Stimulated activated CD8-positive, alpha-beta memory T cell treated with anti-CD3 and anti-CD28 coated beads, Interleukin-12 subunit alpha, Interleukin-12 subunit beta, amount 100 ng/mL, for 1 hour (primary cell): ENCODE measurements at places on chromosomes 2 and 18.

DNA sequence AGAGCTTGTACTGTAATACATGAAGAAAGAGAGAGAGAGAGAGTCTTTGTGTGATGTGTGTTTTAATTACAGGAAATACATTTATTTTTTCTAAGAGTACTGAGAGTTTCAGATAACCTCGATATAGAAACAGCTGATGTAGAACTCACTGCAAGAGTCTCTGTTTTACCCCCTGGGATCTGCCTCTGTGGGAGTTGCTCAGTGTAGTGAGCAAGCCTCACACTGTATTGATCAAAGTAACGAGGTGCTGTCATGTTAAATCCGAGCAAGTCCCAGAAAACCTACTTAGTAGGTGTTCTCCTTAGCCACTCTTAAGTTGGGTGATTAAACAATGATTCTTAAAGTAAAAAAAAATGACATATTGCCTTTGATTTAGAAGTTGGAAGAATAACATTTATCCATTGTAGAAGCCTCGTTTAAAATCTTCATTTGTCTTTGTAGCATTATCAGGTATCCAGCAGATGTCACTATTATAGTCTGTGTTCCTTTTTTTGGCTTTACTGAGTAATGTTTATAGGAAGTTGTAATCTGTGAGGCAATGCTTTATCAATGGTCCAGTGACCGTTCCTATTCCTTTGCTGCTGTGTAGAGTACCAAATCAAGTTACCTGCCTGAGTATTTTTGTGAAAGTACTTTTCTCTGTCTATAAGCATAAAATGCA, 219.0 kb downstream of the MYO3B start:
- DNase-seq = no peak

GRCh38 chr18:48727681-48728080, 188.8 kb downstream of the CTIF start:
- no peak for DNase-seq

DNA sequence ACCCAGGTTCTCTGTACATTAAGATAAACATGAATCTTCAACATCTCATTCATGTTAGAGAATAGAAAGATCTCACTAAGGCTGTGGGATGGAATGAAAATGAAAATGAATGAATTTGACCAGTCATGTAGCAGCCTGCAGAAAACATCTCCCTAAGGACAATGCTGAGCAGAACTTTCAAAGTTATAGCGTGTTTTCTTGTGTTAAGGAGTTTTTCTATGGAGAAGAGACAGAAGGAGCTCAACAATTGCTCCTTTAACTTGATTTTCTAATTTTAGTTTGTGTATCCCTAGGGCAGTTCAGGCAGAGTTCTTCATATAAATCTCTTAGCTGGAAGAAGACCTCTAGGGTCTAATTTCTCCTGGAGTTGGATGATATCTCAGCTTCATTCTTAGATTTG, 45.2 kb upstream of the PDCL3 start:
- DNase-seq = no peak

DNA sequence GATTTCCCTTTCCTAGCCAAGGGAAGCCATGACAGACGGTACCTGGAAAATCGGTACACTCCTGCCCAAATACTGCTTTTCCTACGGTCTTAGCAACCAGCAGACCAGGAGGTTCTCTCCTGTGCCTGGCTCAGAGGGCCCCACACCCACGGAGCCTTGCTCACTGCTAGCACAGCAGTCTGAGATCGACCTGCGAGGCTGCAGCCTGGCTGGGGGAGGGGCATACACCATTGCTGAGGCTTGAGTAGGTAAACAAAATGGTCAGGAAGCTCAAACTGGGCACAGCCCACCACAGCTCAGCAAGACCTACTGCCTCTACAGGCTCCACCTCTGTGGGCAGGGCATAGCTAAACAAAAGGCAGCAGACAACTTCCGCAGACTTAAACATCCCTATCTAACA, 6.8 kb upstream of the CD207 start:
- DNase-seq = no peak

DNA sequence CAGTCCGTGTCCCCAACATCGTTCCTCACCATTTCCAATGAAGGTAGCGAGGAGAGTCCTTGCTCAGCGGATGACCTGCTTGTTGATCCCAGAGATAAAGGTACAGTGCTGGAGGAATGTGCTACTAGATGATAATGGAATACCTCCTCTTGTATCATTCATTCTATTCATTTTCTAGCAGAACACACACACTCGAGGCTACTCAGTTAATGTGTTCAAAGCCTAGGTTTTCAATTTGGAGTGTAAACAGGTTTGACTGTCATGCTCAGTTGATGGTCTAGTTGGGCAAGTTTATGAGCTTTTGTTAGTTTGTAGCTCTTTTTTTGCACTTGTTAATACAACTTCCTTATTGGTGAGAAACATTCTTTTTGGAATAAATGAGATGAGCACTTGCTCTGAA, 114.2 kb downstream of the ICA1L start:
- DNase-seq = no peak

DNA sequence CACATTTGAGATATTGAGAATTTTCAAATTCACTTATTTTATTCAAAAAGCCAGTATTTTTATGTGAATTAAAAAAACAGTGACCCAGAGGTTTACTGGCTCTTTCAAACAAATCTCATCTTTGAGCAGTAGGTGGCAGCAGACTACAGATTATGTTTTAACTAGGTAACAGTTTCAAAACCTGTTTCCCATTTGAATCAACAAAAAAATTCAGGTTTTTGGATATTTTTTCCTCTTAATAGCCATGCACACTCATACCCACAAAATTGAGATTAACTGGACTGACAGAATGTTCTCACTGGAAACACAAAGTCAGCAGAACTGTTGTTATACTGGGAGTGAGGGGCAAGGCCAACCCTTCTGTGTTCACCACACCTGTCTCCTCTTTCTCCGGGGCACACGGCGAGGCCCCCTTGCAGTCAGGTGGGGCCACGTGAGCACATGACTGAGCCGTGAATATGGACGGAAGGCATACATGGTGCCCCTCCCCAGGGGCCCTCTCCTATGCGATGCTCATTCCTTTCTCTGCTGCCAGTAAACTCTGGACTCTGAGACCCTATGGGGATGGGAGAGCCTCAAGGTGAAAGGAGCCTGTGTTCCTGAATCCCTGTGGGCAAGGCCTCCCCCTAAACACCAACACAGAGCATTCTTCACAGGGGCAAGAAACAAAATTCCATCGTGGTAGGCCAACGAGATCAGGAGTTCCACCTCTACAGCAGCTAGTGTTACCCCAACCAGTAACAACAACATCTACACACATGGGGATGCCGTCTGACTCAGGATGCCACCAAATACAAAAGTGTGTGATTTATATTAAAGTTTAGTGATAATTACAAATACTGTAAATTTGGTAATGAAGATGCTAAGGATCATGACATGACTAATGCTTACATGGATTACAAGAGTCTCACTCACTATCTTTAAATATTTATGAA, 80.4 kb downstream of the LPIN2 start:
- peak; percentile 32 for DNase-seq

DNA sequence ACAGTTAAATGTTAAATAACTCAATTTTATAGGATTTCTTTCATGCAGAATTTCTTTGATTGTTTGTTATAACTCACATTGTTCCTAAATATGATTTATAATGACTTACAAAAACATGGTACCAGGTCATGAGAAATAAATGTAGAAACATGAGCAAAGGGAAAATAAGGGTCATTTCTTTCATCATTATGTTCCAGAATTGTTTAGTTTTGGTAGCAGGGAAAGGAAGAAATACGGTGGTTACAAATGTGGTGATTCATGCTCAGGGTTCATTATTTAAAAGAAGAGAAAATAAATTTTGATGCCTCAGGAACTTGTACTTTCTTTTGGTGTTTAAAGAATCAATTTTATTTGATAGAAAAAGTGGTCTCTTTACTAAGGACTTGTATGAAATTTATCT, 4.4 kb downstream of the LYPD6B start:
- no peak for DNase-seq

DNA sequence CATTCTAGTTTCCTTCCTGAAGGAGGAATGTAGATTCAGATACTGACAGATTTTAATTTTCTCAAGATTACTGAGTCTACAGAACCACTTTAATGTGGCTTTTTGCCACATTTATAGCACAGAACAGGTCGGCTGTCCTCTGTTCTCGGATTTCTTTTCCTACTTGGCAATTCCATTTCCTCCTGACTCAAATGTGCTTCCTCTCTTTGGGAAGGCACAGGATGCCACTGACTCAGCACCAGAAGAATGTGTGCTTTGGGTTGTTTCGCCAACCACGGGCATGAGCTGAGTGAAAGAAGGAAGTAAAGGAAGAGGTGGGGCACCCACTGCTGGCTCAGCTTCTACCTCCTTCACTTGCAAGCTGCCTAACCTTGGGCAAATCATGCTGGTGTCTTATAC, 970.6 kb upstream of the ACVR2A start:
- no peak for DNase-seq

GRCh38 chr2:19589791-19590190, 231.4 kb upstream of the OSR1 start:
- DNase-seq = no peak

- no peak for DNase-seq
These were observed 684.6 kb upstream of the FANCL start for GRCh38 chr2:58925676-58926081.

GRCh38 chr18:74699455-74699854, 101.8 kb downstream of the ZNF407 start:
- no peak for DNase-seq

DNA sequence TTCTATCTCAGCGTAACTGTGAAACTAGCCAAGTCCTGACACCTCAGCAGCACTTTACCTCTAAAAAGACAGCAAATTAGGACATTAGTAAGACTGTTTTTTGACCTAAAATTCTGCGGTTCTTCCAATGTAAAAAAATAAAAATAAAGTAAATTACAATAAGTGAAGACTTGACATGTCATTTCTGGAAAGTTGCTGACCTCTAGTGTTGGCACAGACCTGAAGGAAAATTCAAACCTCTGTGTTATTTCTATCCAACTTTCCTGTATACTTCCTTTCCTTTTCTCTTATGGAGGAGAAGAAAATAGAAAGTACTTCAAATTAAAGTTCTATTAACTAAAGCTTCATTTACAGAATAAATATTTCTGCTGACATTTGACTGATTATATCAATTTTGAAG, 110.6 kb downstream of the TMEM182 start:
- no peak for DNase-seq

GRCh38 chr2:120750488-120751210, 15.0 kb downstream of the GLI2 start:
- DNase-seq = no peak

GRCh38 chr18:907885-908757, 3.5 kb downstream of the ADCYAP1 start:
- no peak for DNase-seq

- DNase-seq = no peak
These were observed 446.4 kb upstream of the RAB12 start for GRCh38 chr18:8162802-8163201.

- no peak for DNase-seq
These were observed 108.6 kb upstream of the CNTNAP5 start for GRCh38 chr2:123916531-123916930.

- no peak for DNase-seq
These were observed 32.1 kb downstream of the CYTIP start for GRCh38 chr2:157411624-157412336.

DNA sequence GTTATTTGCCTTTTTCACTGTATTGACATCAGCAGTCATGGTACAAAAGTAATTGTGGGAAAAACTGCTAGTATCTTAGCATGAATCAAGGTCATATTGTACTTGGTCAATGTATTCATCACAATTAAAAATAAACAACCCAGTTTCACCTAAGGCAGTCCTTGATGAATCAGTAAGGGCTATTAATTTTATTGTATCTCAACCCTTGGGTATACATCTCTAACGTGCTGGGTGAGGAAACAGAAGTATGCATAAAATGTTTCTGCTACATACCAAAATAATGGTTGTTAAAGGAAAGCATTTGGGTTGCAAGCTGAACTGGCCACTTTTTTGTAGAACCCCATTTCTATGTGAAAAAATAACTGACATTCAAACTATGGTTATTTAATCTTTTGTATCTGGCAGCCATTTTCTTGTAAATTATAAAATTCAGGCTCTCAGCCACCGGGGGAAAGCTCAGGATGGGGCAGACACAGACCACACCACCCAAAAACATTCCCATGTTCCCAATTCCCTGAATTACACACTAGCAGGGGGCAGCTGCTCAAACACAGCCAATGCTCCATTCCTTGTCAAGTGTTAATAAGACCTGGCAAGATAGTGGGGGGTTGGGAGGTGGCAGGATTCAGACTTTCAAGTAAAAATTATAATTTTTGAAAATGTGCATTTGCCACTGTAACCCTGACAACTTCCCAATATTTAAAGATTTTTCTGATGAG, 49.3 kb downstream of the OLA1 start:
- no peak for DNase-seq

GRCh38 chr2:28471214-28471613, 24.6 kb upstream of the PLB1 start:
- DNase-seq = no peak

DNA sequence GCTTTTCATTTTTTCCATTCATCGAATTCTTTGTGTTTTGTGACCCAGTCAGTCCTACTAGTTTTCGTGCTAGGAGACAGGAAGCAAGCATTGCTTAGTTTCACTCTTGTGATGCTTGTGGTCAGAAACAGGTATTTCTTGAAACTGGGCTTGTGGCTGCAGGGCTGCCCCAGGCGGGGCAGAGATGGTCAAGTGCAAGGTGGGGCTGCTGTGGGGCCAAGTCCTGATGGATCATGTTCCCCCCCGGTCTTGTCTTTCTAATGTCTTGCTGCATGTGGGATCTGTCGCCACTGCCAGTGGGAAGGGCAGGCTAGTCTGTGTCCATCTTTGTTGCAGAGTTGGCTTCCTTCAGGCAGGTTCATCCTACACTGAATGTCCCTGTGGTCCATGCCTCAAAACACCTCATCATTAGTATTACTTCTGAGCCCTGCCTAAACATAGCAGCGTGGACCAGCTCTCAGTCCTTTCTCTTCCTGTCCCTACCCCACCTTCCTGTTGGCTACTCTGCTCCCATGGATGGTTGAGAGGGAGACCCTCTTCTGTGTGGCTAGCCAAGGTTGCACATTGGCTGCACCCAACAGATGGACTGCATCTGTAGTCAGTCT, 38.7 kb downstream of the INPP4A start:
- no peak for DNase-seq

GRCh38 chr2:147644491-147644890, 200.3 kb upstream of the ACVR2A start:
- DNase-seq = no peak

GRCh38 chr2:172181840-172182239, 79.1 kb upstream of the DLX2 start:
- no peak for DNase-seq

GRCh38 chr2:42959234-42960001, 167.0 kb upstream of the HAAO start:
- DNase-seq = no peak

- DNase-seq = no peak
These were observed 455.4 kb upstream of the LRRTM4 start for GRCh38 chr2:77977471-77978063.

GRCh38 chr2:3633982-3634595, 23.9 kb upstream of the ALLC start:
- DNase-seq = no peak

GRCh38 chr2:176038694-176039093, 36.6 kb upstream of the LNPK start:
- no peak for DNase-seq

GRCh38 chr2:234218266-234219045, 168.0 kb downstream of the SPP2 start:
- no peak for DNase-seq
